ENCODE measurements at places on chromosomes 13 and 19.

- DNase-seq = no peak
These were observed 2.0 kb upstream of the GATAD2A start for GRCh38 chr19:19403373-19403901.

DNA sequence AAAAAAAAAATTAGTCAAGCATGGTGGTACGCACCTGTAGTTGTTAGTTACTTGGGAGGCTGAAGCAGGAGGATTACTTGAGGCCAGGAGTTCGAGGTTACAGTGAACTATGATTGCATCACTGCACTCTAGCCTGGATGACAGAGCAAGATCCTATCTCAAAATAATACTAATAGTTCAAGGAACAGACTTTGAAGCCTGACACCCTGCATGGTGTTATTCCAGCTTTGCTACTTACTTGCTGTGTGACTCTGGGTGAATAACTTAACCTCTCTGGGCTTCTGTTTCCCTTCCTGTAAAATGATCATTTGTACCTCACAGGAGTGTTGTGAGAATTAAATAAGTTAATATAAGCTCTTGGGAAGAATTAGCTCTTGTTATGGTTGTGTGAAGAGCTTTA is 3.5 kb upstream of the FOSB start:
- no peak for DNase-seq

GRCh38 chr13:28329395-28330158 is 165.4 kb downstream of the FLT1 start:
- DNase-seq = no peak

GRCh38 chr13:32895296-32895695 is 120.9 kb upstream of the KL start:
- no peak for DNase-seq

DNA sequence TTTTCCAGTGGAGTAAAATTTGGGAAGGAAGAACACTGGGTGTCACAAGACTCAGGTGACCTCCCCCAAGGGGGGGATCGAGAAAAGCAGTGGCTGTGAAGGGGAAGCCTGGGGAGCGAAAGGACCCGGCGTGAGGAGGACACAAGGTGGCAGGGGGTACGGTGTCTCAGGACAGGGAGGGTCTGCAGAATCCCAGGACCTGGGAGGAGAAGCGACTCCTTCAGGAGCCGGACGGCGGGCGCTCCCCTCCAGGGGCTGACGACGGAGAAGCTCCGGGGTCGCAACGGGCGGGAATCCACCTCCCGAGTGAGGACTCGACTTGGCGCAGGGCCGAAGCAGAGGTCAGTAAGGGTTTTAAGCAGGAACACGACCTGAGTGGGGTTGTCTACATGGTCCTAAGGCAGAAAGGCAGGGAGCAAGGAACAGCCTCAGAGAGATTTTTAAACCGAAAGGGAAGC is 529 bp downstream of the ZNF836 start:
- peak; percentile 66 for DNase-seq

DNA sequence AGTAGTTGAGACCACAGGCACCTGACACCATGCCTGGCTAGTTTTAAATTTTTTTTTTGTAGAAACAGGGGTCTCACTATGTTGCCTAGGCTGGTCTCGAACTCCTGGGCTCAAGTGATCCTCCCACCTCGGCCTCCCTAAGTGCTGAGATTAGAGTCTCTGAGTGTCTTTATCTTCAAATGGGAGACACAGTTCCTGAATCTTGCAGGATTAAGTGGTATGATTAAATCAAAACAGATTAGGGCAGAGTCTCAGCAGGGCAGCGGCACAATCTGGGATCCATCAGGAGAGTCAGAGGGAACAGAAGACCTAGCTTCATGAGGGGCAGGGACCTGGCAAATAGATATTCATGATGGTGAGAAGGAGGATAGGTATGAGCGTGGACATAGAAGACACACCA is 953 bp downstream of the RLN3 start:
- DNase-seq = no peak

DNA sequence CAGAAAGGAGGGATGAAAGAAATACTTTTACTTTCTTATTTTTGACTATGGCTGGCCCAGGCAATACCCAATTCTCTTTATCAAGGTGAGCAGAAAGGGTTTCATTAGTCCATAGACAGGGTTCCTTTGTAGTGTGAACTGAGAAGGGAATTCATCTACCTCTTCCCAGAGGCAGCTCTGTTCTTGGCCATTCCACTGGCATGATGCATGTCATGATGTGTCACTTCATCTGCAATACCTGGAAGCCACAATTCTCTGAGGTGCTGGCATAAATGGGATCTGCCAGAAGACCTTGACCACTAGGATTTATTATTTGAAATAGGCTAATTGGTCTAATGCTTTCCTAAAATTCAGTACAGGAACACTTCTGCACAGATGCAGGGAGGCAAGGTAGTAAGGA is 542.8 kb downstream of the RFC3 start:
- no peak for DNase-seq

- DNase-seq = no peak
These were observed 124.1 kb downstream of the DCLK1 start for GRCh38 chr13:36006894-36007675.

- DNase-seq = peak; percentile 76
These were observed 586 bp downstream of the LIG1 start for GRCh38 chr19:48169578-48169938.

- no peak for DNase-seq
These were observed 8.5 kb downstream of the CSNK1G2 start for GRCh38 chr19:1949304-1950101.

- no peak for DNase-seq
These were observed 2.7 kb upstream of the CAPS start for GRCh38 chr19:5911366-5911765.

DNA sequence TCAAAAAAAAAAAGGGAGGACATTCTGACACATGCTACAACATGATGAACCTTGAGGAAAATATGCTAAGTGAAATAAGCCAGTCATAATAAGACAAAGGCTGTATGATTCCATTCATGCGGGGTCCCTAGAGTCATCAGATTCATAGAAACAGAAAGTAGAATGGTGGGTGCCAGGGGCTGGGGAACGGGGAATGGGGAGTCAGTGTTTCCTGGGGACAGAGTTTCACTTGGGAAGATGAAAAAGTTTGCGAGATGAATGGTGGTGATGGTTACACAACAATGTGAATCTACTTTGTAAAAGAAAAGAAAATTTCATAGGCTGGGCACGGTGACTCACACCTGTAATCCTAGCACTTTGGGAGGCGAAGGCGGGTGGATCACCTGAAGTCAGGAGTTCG is 6.1 kb upstream of the CLEC4G start:
- no peak for DNase-seq

DNA sequence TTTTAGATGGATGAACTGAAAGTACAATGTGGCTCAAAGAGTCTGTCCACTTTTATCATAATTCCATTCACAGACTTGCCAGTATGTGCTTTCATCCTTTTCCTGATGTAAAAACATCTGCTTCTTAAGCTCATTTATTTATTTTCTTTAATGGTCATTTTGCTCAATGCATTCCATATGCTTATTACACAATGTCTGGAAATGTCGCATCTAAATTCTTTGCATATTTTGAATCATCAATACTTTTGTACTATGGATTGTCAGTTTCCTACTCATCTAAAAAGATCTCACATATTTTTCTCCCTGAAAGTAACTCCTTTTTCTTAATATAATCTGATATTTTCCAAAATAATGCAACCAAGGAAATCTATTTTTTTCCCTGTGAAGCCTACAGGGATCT is 1315.8 kb downstream of the EFNB2 start:
- no peak for DNase-seq

- no peak for DNase-seq
These were observed at the start of gene POU4F1 for GRCh38 chr13:78603240-78603957. TSS of gene POU4F1 (minus strand) at chr13:78603552. CDS start at chr13:78603326, 226 bp downstream.

DNA sequence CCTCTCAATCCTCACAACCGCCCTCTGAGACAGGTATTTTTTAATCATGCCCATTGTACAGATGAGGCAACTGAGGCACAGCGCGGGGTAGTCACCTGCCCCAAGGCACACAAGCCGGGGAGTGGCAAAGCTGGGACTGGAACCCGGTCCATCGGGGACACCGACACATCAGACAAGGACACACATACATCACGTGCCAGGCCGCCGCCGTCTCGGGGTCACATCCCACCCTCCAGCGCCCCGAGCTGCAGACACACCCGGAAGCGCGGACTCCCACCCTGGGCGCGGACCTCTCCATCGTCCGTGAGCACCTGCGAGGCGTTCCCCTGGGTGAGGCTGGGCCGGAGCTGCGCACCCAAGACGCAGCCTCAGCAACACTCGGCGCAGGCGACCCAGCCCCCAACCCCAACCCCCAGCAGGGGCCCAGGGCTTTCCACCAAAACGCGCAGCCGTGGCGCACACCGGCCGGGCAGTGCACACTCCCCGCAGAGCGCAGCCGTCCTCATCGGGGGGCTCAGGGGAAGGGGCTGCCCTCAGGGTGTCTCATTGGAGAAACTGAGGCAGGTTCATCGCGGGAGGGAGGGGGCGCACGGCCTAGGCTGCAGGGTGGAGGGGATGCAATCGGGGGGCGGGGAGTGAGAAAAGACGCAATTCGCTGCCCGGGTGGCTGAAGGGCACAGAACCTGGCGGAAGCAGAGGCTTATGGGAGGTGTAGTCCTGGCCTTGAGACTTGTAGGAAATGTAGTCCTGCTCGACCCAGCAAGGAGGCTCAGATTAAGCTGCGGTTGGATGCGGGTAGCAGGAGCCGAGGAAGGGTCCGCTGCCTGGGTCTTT is 1.9 kb upstream of the LMTK3 start:
- DNase-seq = peak; percentile 47

GRCh38 chr13:109779074-109779473 is 7.3 kb downstream of the IRS2 start:
- no peak for DNase-seq

DNA sequence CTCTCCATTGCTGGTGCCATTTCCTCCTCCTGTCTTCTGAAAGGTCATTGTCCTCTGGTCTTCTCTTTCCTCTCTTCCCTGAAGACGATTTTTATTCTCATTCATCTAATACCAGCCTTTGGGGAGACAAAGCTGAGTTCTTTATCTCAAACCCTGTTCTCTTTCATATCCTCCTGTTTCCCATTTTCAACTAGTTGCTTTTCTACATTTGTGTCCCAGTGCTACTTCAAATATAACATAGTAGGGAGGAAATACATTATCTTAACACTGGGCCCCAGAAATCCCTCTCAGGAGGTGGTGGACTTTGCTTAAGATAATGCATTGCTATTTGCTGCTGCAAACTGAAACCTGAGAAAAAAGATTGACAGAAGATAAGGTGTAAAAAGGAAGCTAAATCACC is 159.1 kb downstream of the HS6ST3 start:
- no peak for DNase-seq

DNA sequence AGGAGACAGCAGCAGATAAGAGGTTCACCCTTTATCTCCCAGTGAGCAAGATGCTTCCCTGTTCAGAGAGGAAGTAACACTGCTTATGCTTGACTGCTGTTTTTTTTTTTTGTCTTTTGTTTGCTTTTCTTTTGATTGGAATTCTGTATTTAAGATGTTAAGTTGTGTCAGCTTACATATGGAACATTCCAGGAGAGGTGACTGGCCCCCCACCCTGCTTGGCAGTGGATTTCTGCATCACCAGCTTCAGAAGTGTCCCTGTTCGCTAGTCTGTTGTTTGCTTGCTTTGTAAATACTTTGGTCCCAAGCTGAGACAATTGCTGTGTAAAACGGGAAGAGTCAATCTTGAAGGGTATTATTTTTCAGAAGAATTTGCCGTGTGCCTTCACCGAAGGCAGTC is 43.0 kb downstream of the IFT88 start:
- DNase-seq = no peak

DNA sequence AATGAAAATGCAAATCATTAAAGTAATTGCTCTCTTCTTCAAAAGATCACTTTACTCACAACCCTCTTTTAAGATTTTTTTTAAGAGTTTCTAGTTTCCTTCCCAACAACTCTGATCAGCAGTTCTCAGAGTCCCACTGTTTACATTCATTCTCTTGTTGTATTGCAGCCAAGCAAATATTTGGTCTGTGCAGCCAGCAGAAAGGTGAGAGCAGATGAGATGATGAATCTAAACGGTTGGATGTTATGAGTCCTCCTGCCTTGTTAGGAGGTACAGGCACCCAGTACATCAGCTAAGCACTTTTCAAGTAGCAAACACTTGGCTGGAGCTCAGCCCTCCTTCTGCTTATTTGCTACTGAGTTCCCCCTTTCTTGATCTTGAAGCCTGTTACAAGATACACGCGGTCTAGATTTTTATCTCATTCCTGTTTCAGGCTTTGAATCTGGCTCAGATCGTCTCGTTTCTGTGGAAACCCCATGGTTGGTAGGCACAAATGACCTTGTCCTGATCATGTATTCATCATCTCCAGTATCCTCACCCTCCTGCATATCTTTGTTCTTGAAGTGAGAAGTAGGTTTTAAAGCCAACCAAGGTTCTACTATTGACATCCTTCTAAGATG is 300.7 kb downstream of the DCT start:
- DNase-seq = no peak

- DNase-seq = no peak
These were observed 1635.8 kb downstream of the PCDH9 start for GRCh38 chr13:65594298-65594781.

GRCh38 chr19:55305983-55306562 is 19.1 kb downstream of the TMEM150B start:
- no peak for DNase-seq

DNA sequence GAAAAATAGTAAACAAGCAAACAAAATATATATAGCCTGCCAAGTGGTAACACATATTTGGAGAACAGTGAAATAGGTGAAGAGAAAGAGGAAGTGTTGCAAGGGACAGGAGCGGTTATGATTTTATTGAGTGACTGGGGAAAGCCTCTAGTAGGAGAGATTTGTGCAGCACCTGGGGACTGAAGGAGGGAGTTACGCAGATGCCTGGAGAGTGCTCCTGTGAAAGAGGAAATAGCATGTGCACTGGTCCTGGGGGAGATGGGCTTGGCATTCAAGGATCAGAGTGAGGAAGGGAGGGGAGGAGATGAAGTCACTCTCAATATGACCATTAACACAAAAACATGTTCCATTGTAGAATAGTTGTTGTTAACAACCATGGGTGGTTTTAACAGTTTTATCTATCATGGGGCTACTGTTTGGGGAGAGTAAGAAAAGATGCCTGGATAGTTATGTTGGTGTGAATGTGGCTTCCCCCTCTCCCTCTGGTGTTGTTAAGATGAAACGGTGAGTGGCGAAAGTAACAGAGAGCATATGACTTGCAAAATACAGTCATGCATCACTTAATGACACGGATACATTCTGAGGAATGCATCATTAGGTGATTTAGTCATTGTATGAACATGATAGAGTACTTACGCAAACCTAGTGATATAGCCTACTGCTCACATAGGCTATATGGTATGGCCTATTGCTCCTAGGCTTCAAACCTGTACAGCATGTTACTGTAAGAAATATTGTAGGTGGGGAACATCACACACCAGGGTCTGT is 251.7 kb upstream of the ARGLU1 start:
- DNase-seq = no peak

DNA sequence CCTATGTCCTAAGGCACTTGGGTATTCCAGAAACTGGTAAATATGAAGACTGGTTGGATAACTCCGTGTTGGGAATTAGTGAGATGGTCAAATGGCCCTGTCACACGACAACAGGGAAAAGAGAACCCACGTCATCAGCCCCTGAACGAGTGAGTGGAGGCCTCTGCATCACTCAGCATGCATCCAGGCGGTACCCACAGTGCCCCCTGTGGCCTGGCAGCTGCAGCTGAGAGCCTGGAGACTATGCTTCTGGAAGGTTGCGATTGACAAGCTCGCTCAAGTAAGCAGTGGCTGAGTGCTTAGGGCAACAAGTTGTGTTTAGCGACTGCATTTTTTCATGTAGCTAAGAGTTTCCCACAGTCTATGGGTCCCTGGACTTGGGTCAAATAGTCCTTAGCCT is 55.9 kb downstream of the COL4A2 start:
- peak; percentile 55 for DNase-seq

Data from tibial artery (tissue), 4 donors.